Smooth muscle cell of bladder (primary cell): ENCODE measurements at places on chromosomes 4 and X. TPM values are rescaled to one million over a fixed set of nuclear protein-coding genes. Genes with fewer than 3 reads are reported as not detected.

MAGEC3 gene
- not detected in 2 replicates for total RNA-seq

OTUD6A gene
- not detected in 2 replicates for total RNA-seq

RPS3A gene
- total RNA-seq: 2,280 and 2,755 TPM in 2 replicates

TLR8 gene
- total RNA-seq: not detected in 2 replicates
